ENCODE measurements at places on chromosomes 2 and 18.

DNA sequence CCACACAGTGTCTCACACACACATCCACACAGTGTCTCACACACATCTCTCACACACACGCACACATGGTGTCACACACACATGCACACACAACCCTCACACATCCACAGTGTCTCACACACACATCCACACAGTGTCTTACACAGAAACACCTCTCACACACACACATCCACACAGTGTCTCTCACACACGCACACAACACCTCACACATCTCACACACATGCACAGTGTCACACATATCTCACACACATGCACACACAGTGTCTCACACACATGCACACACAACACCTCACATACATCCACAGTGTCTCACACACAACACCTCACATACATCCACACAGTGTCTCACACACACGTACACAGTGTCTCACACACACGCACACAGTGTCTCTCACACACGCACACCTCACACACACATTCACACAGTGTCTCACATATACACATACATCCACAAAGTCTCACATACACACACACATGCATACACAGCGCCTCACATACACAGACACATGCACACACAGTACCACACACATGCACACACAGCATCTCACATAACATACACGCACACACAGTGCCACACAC is 473.9 kb upstream of the HS6ST1 start:
- no peak for DNase-seq

GRCh38 chr2:66903183-66903582 is 468.3 kb downstream of the MEIS1 start:
- no peak for DNase-seq

DNA sequence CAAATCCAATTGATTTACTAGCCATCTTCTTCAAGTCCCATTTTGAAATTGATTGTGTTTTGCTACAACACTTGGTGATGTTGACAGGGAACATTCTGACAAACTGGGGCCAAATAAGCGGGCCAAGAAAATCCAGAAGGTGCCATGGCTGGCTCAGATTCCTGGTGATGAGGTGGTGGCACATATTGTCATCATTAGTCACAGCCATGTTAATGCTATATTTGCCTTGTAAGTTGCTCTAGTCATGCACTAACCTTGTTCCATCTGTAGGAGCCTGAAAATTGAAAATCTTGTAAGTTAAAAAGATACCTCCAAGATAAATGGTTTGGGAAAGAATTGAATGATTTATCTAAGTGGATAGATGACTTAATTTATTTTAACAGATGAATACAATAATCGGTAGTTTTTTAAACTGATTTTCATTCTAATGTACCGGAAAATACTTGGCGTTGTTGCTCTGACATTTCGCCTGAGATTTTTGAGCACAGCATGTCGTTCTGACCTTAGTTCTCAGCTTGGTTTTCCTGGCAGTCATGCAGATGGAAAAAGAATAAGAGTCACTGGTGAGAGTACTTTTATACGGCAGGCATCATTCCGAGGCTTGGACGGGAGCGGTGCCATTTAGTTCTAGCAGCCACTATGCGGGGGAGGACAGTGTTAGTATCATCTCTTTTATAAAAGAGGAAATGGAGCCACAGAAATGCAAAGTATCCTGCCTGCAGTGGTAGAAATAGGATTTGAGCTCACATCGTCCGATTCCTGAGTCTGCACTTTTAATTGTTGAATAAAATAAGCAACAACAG is 133.9 kb downstream of the ZNF532 start:
- DNase-seq: peak; percentile 38

- no peak for DNase-seq
These were observed 42.3 kb downstream of the RFX8 start for GRCh38 chr2:101432411-101433181.

- DNase-seq: no peak
These were observed 175.3 kb upstream of the THUMPD2 start for GRCh38 chr2:39954346-39954745.

GRCh38 chr2:160063879-160064612 is 1.6 kb upstream of the PLA2R1 start:
- no peak for DNase-seq

DNA sequence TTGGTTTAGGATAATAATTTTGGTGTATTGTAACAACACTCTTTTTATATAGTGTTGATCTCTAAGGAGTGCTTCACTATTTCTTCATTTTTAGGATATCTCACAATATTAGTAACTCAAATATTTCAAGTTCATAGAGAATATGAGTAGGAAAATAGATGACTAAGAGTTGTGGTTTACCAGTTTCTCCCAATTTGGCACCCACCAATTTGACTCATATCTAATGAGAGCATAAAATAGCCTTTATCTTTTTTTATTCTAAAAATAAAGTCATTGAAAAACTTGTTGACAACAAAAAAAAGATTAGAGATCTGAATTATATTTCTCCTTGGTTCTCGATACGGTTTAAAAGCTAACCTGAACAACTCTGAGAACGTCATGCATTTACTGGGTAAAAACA is 204.0 kb downstream of the PARD3B start:
- no peak for DNase-seq

DNA sequence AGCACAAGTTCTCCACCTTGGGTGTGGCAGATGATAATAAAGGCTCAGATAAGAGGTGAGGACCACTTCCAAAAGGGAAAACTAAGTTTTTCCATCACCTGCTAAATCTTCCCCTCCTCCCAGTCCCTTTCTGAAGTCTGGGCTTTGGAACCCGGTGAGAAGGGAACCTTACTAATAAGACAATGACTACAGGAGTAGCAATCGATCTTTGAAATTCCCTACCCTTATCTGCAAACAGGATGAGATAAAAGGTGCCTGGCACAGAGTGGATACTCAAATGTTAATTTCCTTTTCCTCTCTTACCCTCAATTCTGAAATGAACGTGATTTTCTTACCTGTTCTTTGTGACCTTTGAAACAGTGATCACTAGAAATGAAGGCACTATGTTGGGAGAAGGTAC is 69.7 kb upstream of the NARS1 start:
- no peak for DNase-seq

DNA sequence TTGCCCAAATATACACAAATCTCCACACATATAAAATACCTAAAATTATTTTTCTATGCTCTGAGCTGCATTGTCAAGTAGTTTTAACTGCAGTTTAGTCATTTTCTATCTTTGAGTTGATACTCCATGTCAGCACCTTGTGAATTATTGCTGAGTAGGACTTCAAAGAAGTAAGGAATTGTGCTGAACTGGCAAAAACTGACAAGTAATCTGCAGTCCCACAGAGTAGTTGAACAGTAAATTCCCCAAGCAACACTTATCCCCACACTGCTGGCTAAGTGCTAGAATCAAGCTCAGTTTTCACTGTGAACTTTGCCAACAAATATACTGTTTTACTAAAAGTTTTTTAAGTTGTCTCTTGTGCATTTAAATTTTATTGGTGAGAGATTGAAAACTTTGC is 141.8 kb upstream of the ST6GAL2 start:
- DNase-seq: no peak

GRCh38 chr2:203743441-203743981 is 37.1 kb downstream of the CD28 start:
- DNase-seq: no peak

GRCh38 chr2:127644066-127645025 is 1.6 kb upstream of the GPR17 start:
- no peak for DNase-seq

GRCh38 chr2:225033440-225034318 is 8.6 kb downstream of the DOCK10 start:
- DNase-seq: no peak
